Brain pericyte (primary cell): ENCODE measurements at places on chromosomes 7 and 10.

DNA sequence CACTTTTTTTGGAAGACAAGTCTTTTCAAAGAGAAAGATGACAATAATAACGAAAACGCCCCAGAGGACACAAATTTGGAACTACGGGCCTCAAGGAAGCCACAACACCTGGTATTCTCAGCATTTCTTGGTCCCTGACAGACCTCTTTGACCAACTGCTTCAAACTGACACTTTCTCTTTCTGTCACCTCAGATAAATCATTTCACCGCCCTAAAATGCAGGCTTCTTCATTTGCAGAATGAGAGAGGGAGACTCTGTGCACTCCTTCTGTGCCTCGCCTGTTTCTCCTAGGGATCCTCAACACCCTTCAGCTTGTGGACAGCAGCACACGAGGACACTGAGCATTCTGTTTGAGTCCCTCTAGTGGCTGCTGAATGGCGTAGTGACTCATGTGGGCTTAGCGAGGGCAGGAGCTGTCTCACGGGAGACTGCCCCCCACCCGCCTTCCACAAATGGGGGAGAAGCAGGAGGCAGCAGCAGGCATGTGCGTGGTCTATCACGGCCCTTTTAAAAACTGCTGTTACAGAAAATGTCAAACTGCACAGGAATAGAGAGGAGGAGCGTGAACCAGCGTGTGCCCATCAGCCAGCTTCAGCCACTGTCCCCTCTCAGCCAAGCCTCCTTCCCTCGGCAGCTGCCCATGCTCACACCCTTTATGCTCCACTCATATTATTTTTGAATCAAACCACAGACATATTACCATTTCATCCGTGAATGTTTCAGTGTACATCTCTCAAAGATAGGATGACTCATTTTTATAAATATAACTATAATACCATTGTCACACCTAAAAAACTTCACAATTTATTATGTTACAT is 41.4 kb downstream of the GSDME start:
- no peak for DNase-seq

GRCh38 chr7:73435471-73436009 is 2.0 kb downstream of the FZD9 start:
- no peak for DNase-seq

GRCh38 chr7:110317541-110318265 is 773.2 kb upstream of the LRRN3 start:
- peak; percentile 17 for DNase-seq

DNA sequence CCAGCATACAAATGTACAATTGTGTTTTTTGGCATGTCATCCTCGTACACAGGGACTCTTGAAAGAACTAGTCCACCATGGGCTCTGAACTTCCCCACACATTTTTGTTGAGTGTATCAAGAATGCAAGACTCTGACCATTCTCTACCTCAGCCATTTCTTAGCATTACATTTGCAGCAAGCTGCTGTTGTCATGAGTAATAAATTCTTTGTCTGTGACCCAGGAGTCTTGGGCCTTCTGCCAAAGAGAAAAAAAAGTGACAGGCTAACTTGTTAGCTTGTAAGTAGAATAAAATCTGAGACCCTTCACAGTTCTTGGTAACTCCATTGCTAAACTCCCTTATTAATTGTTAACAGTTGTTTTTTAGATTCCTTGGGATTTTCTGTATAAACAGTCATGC is 542.3 kb upstream of the MBL2 start:
- DNase-seq = peak; percentile 39

- DNase-seq = no peak
Observed at GRCh38 chr7:91556239-91556638, 292.0 kb downstream of the FZD1 start.

DNA sequence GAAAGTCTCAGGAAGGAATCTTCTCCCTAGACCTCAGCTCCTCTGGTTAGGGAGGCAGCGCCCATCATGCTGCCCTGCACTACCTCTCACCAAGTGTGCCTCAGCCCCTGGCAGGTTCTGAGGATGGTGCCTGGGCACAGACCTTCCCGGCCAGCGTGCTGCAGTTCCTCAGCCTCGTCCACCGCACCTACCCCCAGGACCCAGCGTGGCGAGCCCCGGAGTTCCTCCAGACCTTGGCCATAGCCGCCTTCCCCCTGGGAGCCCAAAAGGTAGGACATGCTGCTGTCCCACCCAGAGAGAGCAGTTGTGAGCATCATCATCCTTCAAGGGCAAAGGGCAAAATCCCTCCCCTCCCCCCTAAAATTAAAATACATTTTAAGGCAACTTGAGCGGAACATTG is 122.5 kb downstream of the LRRC18 start:
- DNase-seq = no peak

DNA sequence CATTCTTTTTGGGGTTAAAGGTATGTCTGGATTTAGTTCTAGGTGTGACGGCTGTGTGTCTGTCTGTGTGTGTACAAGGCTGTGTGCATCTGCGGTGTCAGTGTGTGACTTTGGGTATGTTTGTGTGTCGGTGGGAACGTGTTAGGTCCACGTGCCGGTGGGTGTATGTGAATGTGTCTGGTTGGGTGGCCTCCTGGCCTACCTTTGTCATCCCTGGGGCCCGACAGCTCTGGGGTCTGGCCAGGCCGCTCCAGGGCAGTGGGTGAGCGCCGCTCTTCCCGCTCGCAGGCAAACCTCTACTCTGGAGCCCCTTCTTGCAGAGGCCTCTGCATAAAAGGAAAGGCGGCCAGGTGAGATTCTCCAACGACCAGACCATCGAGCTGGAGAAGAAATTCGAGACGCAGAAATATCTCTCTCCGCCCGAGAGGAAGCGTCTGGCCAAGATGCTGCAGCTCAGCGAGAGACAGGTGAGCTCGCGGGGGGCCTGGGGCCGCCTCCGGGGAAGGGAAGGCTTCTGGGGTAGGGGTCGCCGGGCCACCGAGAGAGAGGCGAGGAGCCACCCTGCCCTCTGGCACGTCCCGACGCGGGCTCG is 2.4 kb downstream of the HHEX start:
- no peak for DNase-seq

DNA sequence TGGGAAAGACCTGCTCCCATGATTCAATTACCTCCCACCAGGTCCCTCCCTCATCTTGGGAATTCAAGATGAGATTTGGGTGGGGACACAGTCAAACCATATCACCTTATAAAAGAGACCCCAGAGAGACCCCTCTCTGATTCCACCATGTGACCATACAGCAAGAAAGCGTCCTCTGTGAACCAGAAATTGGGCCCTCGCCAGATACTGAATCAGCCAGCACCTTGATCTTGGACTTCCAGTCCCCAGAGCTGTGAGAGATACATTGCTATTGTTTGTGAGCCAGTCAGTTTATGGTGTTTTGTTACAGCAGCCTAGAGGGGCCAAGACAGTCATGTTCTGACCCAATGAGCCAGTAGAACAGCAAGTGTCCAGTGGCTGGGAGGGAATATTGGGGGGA is 232.6 kb downstream of the PAXIP1 start:
- no peak for DNase-seq

- DNase-seq = no peak
Observed at GRCh38 chr7:149883452-149883861, 9.7 kb downstream of the ATP6V0E2 start.

- no peak for DNase-seq
Observed at GRCh38 chr7:150367677-150368095, 936 bp upstream of the REPIN1 start.

DNA sequence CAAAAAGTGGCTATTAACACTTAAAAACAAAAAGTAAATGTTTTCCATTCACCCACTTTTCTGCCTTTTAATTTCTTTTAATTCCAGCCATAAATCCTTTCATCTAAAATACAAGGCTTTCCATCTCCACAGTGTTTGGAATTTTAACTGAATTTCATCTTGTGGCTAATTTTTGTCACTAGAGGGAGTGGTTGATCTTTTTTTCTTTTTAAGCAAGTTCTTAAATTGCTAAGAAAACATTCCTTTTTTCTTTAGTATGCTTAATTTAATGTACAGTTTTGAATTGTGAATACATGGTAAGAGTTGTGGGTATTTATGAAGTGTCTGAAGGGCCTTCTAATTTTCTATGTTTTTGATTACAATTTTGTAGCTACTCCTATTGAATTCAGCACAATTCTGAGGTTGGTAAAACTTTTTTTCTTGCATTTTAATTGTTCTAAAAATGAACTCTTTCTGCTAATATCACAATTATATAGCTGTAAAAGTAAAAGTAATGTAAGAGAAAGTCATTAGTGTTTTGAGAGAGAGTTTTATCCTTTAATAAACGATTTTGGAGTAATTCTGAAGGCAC is 54.9 kb upstream of the ANK3 start:
- no peak for DNase-seq

- no peak for DNase-seq
Observed at GRCh38 chr10:64112701-64113355, 591.6 kb downstream of the REEP3 start.

GRCh38 chr7:77570330-77571011 is 33.4 kb downstream of the PTPN12 start:
- DNase-seq = no peak

DNA sequence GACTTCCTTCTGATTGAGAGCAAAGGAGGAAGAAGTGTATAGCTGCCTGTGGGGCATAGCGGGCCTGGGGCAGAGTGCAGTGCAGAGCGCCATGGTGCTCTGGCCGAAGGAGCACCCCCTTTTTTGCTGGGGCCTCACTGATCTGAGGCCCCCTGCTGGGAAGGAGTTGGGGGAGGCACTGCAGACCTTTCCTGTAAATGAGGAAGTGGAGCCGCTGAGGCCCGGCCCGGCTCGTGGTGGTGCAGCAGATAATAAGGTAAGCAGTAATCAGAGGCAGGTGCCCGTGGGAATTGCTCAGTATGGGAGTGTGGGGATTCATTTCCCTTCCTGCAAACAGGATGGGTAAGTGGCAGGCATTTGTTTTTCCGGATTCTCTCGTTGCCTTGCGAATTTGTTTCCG is 373.7 kb upstream of the MKI67 start:
- no peak for DNase-seq

DNA sequence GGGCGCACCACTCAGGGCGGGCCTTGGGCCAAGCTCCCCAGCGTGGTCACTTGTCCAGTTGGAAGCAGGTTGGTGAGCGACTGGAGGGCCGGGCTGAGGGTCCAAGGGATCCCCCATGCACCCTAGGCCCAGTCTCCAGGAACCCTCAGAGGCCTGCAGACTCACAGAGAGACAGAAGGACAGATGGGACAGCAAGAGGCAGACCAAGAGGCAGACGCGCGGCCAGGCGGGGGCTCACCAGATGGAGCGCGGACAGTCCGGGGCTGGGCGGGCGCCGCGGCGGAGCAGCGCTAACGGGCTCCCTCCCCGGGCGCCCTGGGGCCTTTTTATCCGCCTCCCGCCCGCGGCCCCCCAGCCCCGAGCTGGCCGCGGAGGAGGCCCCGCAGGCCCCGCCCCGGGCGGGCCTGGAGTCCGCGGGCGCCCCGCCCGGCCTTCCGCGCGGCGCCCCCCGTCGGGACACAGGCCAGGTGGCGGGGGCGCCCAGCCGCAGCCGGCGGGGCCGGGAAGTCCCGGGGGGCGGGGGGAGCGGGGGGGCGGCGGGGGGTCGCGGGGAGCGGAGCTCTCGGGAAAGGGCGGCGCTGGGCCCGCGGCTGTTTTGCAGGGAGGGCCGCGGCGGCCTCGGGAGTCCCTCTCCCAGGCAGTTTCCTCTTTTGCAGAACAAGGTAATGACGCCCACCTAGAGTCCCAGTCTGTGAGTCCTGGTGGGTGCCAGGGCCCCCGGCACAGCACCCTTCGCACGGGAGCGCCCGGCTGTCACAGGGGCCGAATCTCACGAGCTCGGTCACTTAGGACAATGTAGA is at the start of gene LOXL4:
LOXL4 (minus strand) TSS at position 301 of the 800 bp plus-strand sequence. CDS start 5,175 bp downstream, outside the sequence.
- DNase-seq = no peak

GRCh38 chr10:48214716-48215485 is 59.6 kb downstream of the FRMPD2 start:
- DNase-seq = no peak

GRCh38 chr10:51786684-51787035 is 87.3 kb upstream of the CSTF2T start:
- DNase-seq = no peak

- no peak for DNase-seq
Observed at GRCh38 chr7:119802147-119802546, 470.8 kb upstream of the KCND2 start.

GRCh38 chr10:94002156-94002555 is 8.4 kb downstream of the PLCE1 start:
- no peak for DNase-seq

GRCh38 chr10:122267849-122268737 is 3.0 kb upstream of the BTBD16 start:
- no peak for DNase-seq

GRCh38 chr10:54139819-54140428 is 661.1 kb downstream of the PCDH15 start:
- no peak for DNase-seq
